ENCODE measurements at places on chromosomes 16 and 17. TPM values are rescaled to one million over a fixed set of nuclear protein-coding genes. Genes with fewer than 3 reads are reported as not detected.

SMIM36 gene
- not detected for total RNA-seq

STH gene
- not detected for total RNA-seq

C16orf46 gene
- 0.78 TPM for total RNA-seq

ITGB3 gene
- not detected for total RNA-seq

DNA sequence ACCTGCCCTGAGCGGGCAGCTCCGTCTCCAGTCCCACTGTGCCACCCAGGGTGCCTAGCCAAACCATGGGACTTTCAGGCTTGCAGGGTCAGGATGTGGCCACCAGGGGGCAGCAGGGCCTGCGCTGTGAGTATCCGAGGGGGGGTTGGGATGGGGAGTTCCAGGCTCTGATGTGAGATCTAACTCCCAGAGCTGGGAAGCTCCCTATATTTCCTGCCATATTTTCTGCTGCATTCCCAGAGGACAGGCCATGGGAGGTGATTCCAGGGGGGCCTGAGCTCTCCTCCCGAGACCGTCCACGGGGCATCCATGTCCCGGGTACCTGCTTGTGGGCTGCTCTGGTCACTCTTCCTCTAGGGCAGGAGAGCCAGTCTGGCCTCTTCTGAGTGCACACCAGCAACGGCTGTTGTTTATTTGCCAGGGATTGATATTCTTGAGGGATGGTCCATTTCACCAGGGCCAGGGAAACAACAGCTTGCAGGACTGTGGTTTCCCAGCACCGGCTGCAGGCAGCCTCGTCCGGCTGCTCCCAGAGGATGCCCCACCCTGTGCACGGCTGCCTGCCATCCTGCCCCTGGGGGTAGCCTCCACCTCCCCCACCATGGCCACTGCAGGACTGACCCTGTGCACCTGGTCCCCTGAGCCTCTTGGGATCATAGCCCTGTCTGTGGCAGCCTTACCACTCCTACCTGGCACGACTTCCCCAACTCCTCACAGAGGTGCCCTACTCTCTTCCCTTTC, 1.2 kb downstream of the GPR142 start:
- H3K4me3 ChIP-seq = no peak overlapping the region
- H3K36me3 ChIP-seq = no peaks in the 10 kb centered on the region

GRCh38 chr16:30376461-30376902, 1.9 kb downstream of the MYL11 start:
- peaks cover 11% of the 10 kb centered on the region for H3K4me1 ChIP-seq
- DNase-seq = no peak
- peak overlapping the region; percentile 100 for H3K27ac ChIP-seq
- no peaks in the 10 kb centered on the region for H3K27me3 ChIP-seq
- no peak overlapping the region for H3K4me3 ChIP-seq

DNA sequence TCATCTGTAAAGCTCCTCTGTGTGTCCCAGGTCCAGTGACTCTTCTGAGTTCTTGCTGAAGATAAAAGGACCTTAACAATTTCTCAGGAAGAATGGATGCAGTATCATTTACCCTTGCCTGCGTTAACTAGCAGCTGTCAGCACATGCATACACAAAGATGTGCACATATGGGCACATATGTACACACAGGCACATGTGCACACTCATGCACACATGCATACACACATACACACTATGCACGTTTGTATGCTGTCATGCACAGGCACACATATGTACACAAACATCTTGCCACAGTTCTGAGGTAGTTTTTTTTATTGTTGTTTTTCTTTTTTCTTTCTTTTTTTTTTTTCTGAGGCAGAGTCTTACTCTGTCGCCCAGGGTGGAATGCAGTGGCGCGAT, 24.9 kb downstream of the GP2 start:
- no peaks in the 10 kb centered on the region for H3K4me1 ChIP-seq
- no peak overlapping the region for H3K27ac ChIP-seq

GRCh38 chr16:81517629-81518438, 73.2 kb downstream of the CMIP start:
- no peaks in the 10 kb centered on the region for H3K27me3 ChIP-seq
- H3K36me3 ChIP-seq = no peaks in the 10 kb centered on the region
- DNase-seq = no peak
- peaks cover 12% of the 10 kb centered on the region for H3K4me1 ChIP-seq

- DNase-seq = no peak
- H3K36me3 ChIP-seq = no peaks in the 10 kb centered on the region
- no peak overlapping the region for H3K4me3 ChIP-seq
- H3K4me1 ChIP-seq = peaks cover 10% of the 10 kb centered on the region
- no peak overlapping the region for H3K27ac ChIP-seq
- H3K27me3 ChIP-seq = peaks cover 67% of the 10 kb centered on the region
Observed at GRCh38 chr17:79743614-79744013, 12.9 kb downstream of the ENPP7 start.

- peaks cover 20% of the 10 kb centered on the region for H3K4me1 ChIP-seq
- no peak overlapping the region for H3K4me3 ChIP-seq
- DNase-seq = no peak
- no peaks in the 10 kb centered on the region for H3K36me3 ChIP-seq
Observed at GRCh38 chr16:86343796-86344585, 166.3 kb upstream of the FOXF1 start.

DNA sequence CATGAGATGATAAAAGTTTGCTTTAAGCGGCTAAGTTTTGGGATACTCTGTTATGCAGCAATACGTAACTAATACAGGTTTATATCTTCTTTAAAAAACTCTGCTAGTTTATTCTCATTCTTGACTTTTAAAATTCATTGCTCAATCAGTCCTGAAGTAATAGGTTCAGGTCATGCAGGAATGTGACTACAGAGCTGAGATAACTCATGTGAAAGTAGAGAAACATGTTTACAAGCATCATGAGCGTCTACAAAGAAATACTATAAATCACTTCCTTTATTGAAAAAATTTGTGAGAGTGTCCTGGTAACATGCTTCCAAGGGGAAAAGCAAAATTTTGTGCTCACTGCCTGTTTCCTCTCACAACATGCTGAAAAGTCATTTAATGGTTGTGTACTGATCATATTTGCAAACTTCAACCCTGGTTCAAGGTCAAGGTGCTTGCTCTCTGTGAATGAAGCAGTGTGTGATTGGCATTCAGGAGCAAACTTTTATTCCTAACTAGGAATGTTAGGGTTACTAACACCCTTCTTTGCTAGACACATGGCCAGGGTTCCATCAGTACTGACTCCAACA, 12.5 kb upstream of the TMIGD1 start:
- H3K27me3 ChIP-seq = no peaks in the 10 kb centered on the region
- no peak overlapping the region for H3K4me3 ChIP-seq
- no peak overlapping the region for H3K27ac ChIP-seq
- H3K36me3 ChIP-seq = no peaks in the 10 kb centered on the region
- no peaks in the 10 kb centered on the region for H3K4me1 ChIP-seq
- no peak for DNase-seq

DNA sequence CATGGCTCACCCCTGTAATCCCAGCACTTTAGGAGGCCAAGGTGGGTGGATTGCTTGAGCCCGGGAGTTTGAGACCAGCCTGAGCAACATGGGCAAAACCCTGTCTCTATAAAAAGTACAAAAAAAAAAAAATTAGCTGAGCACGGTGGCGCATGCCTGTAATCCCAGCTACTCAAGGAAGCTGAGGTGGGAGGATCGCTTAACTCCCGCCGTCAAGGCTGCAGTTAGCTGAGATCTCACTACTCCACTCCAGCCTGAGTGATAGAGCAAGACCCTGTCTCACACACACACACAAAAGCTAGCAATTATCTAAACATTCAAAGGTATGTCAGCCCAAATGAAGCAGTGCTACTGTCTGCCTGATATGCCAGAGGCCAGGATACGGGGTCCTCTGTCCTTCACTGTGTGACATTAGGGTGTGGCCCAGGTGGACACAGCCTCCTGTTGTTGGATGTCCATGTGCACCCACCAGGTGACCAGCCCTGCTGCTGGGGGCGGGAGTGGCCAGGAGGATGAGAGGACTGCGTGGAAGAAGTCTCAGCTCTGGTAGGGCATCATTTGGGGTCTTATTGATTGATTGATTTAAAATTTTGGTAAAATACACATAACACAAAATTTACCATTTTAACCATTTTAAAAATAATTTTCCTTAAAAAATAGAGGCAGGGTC, 3.9 kb downstream of the NLRC3 start:
- no peak overlapping the region for H3K27ac ChIP-seq
- DNase-seq = no peak
- H3K4me3 ChIP-seq = no peak overlapping the region
- no peaks in the 10 kb centered on the region for H3K4me1 ChIP-seq
- no peaks in the 10 kb centered on the region for H3K36me3 ChIP-seq

- no peaks in the 10 kb centered on the region for H3K4me1 ChIP-seq
- H3K27me3 ChIP-seq = no peaks in the 10 kb centered on the region
- no peak overlapping the region for H3K27ac ChIP-seq
- H3K4me3 ChIP-seq = no peak overlapping the region
- no peaks in the 10 kb centered on the region for H3K36me3 ChIP-seq
Observed at GRCh38 chr16:88737298-88738150, 31.2 kb downstream of the CTU2 start.
